ENCODE measurements at places on chromosomes 16 and 17.

GRCh38 chr16:70597135-70597835 is 49.1 kb upstream of the IL34 start:
- no peak for DNase-seq

DNA sequence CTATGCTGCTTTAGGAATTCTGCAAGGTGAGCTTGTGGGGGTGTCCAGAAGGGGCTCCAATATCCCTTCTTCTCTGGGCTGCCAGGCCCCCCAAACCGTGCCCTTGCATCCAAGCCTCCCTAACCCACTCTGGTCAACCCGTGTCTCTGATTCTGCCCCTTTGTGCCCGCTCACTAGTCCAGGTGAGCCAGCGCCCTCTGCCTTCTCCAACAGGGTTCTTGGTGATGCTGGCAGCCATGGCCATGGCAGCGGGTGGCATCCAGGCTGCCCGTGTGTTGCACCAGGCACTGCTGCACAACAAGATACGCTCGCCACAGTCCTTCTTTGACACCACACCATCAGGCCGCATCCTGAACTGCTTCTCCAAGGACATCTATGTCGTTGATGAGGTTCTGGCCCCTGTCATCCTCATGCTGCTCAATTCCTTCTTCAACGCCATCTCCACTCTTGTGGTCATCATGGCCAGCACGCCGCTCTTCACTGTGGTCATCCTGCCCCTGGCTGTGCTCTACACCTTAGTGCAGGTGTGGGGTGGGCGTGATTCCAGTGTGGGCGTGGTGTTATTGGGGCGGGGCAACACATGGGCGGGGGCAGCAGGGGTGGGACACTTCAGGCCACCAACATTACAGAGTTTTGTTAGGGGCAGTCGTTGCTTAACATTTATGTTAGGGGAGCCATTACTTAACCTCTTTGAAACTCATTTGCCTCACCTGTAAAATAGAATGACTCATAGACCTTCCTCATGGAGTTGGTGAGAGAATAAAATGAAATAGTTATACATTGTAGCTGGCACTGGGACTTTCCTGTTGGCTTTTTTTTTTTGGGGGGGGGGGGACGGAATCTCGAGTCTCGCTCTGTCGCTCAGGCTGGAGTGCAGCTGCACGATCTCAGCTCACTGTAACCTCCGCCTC is 31.4 kb downstream of the ANKRD40 start:
- no peak for DNase-seq

GRCh38 chr16:23298290-23298915 is 3.7 kb upstream of the SCNN1B start:
- DNase-seq, result no peak

- no peak for DNase-seq
These were observed 29.5 kb upstream of the CDH1 start for GRCh38 chr16:68707340-68708152.

GRCh38 chr17:39671651-39672521 is 3.6 kb downstream of the PNMT start:
- DNase-seq, result no peak

- no peak for DNase-seq
These were observed 91.2 kb upstream of the IRX6 start for GRCh38 chr16:55232822-55233221.

- peak; percentile 12 for DNase-seq
These were observed 9.0 kb upstream of the GGA2 start for GRCh38 chr16:23519282-23519681.

- DNase-seq, result no peak
These were observed 37.3 kb downstream of the GRB7 start for GRCh38 chr17:39775031-39775430.

- peak; percentile 79 for DNase-seq
These were observed 3.7 kb upstream of the HCRT start for GRCh38 chr17:42188749-42189650.

- no peak for DNase-seq
These were observed 14.3 kb downstream of the MLYCD start for GRCh38 chr16:83913245-83913633.

DNA sequence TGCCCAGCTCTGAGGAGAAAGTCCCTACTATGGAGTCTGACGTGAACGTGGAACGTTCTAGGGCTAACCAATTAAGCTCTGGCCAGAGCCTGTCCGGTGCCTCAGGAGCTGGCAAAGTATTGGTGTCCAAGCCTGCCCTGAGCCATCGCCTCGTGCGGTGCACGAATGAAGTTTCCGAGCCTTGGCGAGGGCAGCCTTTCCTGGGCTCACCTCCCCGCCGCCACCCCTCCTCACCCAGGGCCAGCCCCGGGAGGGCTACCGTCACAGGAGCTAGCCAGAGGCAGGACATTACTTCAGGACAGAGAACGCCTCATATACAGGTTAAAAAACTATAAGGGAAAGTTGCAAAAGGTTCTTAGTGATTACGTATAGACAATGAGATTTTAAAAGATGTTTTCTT is 23.6 kb upstream of the TRAP1 start:
- no peak for DNase-seq

DNA sequence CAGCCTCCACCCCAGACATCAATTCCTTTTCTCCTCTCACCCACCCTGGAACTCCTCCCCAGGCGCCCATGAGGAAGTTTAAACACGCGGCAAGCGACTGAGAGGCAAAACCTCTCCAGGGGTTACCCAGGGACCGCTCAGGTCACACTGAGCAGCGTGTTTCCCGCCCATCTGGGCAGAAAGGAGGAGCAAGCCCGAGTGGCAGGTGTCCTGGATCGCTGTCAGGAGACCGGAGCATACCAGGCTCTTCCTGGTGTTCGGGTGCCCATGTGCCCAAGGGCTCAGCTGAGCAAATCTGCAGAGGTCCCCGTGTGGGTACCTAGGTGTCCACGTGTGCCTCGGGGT is 491 bp downstream of the SLC25A19 start:
- peak; percentile 32 for DNase-seq

DNA sequence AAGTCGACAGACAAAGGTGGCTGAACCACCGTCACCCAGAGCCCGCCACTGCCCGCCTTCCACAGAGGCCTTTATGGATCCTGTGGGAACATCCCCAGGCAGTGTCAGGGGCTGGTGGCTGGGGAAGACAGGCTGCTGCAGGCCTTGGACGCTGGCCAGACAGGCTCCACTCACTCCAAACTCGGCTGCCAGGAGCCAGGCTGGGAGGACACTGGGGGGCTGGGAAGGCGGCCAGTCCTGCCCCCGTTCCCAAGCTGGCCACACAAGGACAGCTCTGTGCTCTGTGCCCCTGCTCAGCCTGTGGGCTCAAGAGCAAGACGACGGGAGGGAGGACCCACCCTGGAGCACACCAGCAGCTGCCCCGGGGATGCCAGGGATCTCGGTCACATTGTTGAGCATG is 7.6 kb upstream of the LCAT start:
- no peak for DNase-seq

GRCh38 chr17:81221371-81221841 is 1.4 kb downstream of the CEP131 start:
- no peak for DNase-seq

- DNase-seq, result no peak
These were observed 21.5 kb downstream of the SRP68 start for GRCh38 chr17:76050538-76051467.

GRCh38 chr17:78494696-78495330 is 82.4 kb downstream of the DNAH17 start:
- no peak for DNase-seq

DNA sequence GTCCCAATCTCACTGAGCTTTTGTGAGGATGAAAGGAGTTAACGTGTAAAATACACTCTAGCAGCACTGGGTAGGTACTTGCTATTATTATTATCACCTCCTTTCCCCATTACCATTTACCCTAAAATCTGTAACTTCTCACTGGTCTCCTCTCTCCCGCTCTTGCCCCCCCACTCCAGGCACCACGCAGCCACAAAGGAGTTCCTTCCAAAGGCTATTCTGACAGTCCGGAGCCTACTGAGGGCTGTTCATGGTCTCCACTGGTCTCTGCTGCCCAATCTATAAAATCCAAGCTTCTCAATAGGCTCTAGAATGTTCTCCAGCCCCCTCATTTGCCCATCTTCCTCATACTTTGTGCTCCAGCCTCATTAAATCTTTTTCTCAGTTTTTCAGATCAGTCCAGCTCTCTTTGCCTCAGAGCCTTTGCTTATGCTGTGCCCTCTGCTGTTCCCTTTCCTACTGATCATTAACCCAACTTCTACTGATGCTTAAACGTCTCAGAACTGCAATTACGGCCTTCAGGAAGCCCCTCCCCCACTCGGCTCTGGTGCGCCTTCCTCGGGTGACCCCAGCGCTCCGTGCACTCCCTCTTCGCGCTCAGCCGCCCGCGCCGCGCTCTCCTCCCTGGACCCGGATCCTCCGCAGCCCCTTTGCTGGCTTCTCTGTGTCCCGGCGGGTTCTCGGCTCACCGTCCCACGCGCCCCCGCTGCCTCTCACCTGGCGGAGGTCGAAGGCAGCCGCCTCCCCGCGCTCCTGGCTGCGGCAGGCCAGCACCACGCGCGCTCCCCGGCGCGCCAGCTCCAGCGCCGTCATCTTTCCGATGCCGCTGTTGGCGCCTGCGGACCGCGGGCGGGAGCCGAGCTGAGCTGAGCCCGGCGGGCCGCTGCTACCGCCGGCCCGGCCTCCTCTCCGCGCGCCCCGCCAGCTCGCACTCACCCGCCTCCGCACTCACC is 737 bp downstream of the DHRS13 start:
- peak; percentile 41 for DNase-seq

- no peak for DNase-seq
These were observed 301.7 kb upstream of the PMFBP1 start for GRCh38 chr16:72473631-72474030.

DNA sequence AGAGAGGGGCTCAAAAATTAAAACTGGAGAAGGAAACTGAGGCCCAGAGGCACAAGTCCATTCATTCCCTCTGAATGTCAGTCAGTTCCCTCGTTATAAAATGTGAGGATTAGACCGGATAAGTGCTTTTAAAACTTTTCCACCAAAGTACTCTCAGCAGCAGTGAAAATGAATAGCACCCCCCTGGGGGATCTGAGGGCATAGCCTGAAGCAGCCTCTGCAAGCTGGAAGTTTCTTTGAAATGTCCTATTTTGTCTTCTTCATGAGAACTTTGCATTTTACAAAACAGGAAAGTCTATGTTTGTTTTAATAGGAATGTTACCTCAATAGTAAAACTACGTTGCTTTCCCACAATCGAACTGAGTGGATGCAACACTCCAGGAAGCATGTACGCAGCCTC is 273.0 kb downstream of the CEP112 start:
- no peak for DNase-seq

DNA sequence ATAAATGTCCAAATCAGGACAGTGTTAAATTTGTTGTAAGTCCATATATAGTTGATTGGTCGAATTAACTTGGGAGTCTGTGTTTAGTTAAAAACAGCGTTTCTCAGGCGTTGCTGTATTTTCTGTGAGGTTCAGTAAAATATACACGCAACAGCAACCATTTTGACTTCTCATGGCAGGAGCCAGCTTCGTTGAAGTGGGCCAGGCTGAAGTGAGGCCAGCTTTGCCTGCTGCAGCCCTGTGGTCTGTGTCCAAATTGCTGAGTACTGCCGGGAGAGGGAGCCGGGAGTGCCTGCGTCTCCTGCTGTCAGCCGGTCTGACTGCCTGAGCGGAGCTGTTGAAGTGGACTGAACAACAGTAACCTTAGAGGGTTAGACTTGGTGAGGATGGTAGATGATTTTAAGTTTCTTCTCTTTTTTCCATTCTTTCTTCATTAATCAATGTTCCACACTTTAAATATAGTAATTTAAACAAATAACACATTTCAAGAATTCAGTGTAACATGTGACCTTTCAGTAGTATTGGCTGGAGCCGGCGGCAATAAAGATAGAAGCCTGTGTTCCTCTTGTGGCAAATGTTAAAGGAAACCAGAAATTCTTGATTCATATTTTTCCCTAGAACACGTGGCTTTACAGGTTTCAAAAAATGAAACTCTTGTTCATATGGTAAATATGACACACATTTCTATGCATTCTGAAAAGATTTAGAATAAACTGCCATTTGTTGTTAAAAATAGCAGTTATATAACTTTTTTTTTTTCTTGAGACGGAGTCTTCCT is 37.0 kb upstream of the ZNF750 start:
- no peak for DNase-seq

DNA sequence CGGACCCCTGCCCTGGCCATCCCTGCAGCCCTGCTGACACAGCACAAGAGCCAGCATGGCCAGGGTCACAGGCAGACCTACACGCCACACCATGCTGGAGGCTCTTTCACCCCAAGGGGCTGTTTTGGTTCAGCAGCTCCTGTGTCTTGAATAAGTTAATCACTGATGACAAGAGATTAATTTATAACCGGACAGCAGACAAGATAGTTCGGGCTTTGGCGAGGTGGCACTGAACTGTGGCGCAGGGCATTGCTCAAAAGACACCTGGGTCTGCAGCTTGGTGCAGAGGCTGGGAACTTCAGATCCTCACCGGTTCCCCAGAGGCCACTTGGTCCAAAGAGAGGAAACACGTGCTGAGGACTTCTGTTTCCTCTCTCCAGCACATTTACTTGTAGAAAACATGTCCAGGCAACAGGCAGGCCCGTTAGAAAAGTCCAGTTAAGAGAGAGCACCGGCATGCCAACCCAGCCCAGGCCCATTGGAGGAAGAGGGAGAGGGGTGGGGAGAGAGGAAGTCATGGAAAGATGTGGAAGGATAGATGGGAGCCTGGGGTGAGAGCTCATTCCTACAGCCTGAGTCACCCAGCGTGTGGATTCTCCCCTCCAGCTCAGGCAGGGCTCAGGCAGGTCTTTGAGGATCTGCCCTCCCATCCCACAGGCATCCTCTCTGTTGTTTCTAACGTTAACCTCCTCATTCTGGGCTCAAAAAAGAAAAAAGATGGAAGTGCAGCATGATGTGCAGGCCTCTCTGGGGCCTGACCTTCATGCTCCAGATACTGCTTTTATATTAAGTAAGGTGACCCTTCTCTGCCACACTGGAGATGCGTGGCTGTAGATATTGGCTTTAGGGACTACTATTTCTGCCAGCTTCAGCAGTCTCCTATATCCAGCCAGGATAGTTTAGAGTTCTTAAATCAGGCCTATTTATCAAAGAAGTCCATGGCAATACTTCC is 80.0 kb upstream of the HNF1B start:
- no peak for DNase-seq

DNA sequence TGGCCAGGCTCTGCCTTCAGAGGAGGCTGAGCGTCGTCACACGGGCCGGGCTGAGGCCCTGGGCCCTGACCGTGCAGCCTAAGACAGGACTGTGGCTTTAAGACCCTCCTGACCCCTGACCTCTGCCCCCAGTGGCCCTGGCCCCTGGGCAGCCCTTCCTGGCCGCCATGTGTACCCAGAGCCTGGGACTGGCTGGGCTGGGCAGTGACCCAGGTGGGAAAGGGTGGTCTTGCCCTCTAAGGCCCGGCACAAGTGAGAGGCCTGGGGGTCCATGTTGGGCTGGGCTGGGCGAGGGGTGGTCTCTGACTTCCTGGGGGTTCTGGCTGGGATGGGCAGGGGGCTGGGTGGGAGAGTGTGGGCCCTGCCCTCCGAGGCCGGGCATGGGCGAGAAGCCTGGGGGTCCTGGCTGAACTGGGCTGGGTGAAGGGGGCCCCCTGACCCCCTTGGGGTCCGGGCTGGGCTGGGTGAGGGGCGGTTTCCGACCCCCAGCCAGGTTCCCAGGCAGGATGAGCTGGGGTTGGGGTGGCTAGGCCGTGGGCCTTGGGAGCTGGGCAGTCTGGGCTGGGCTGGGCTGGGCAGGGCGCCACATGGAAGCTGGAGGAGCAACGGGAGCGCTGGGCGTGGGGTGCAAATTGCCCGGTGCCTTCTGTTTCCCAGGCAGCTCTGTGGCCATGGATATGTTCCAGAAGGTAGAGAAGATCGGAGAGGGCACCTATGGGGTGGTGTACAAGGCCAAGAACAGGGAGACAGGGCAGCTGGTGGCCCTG is at the start of gene CDK3:
Gene CDK3 (plus strand): TSS at position 101 of the 767 bp plus-strand sequence. CDS start 571 bp downstream, at position 672.
- no peak for DNase-seq

GRCh38 chr17:37742762-37743611 is 1.9 kb downstream of the HNF1B start:
- no peak for DNase-seq

Measured in Jurkat, Clone E6-1 (cell line).